IPS DF 19.7 (cell line): ENCODE measurements at places on chromosomes 7 and 10.

GRCh38 chr10:35398908-35399307 lies 62.6 kb downstream of the CCNY start:
- DNase-seq, result no peak

- no peak for DNase-seq
Observed at GRCh38 chr7:1101563-1102431, 13.9 kb downstream of the GPER1 start.

DNA sequence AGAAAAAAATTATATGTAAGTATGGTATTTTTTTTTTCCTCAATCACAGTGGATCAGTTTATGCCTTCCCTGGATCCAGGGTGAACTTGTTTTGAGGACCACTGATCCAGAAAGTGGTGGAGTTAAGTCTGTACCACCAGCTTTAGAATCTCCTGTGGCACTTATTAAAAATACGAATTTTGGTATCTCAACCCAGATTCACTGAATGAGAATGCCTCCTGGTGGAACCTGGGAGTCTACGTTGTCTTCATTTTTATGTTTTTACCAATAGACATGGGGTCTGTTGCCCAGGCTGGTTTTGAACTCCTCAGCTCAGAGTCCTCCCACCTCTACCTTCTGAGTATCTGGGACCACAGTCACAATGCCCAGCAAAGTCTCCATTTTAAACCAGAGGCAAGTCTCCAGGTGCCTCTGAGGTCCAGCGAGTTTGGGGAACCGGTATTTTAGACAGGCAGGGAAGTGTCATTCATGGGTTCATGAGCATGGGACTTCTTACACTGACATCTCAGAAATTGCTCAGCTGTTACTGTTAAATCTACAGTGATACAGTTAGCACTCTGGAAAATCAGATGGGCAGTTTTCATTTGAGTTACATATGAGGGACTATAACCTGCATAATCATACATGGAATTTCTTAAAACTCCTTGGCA lies 200.9 kb downstream of the AUTS2 start:
- no peak for DNase-seq

GRCh38 chr10:17562614-17563013 lies 54.6 kb downstream of the HACD1 start:
- no peak for DNase-seq
